ENCODE measurements at places on chromosomes 3 and 15.

DNA sequence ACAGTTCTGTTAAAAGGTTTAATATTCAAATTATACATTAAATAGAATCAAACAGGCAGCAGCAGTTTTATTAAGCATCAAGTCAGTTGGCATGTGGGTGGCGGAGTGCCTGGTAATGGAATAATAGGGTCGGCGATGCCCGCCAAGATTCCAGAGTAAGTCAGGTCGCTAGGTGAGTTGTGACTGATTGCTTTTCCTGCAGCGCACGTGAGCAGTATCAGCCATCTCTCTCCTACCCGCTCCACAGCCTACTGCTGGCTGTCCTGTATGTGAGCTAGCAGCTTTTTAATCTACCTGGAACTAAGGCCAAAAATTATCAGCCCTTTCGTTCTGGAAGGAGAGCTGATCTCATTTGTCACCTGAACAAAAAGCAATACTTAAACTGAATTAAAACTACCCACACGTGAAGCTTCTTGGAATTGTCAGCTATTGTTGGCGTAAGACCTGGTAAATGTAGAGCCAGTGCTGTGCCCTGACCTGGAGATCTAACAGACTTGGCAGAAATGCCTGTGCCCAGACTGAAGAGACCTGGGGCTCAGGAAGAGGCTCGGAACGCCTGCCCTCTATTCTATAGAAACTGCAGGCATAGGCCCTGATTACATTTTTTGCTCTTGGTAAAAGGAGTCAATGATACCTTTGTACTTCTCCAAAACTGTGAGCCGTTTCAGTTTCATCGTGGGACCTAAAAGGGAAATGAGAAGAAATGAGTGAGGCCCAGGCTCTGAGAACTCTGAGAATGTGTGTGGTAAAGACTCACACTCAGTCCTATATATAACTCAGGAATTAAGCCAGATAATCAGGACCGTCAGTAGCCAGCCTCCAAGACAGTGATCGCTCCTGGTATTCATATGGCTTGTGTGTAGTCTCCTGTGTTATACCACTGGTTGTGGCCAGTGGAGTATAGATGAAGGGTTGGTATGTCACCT, 21.9 kb downstream of the IDH3A start:
- no peak for DNase-seq

DNA sequence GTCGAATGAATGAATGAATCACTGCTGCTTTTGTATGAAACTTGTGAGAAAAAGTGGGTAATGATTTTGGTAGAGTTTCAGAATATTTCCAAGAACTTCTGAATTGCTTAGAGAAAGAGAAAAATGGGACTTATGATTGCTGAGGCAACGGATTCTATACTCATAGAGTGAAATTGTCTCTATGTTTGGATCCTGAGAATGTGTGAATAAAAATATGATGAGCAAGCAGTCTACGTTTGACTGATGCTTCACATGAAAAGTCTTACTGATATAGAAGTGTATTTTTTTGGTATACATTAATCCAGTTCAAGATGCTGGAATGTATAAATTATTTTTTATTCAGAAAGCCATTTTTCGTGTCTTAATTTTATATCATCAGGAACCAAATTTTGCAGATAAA, 441.1 kb downstream of the NLGN1 start:
- no peak for DNase-seq

GRCh38 chr3:17946619-17947018, 204.2 kb upstream of the TBC1D5 start:
- DNase-seq: no peak

DNA sequence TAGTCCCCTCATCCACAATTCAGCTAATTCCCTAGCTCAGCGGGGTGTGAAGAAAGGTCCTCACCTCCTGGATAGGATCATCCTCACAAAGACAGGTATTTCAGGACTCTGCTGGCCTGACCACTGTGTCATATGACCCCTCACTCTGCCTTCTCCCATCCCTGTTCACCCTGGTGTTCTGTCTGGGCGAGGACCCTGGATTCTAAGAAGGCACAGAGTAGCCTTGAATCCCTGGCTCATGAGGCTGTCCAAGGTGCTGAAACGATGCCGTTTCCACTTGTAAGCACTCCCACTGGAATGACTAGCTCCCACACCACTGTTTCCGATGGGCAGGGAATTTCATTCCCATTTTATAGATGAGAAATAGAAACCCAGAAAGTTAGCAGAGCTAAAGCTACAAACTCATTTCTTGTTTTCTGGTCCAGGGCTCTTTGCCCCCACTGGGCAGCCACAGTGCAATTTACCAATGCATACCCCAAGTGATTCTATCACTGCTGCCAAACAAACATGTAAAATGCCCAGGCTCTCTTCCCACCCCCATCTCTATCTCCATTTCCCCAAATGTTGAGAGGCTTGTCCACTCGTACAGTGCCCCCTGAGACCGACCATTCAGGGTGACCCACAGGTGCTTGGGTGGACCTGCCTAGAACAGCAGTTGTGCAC, 83.2 kb downstream of the RAB11A start:
- DNase-seq: no peak

DNA sequence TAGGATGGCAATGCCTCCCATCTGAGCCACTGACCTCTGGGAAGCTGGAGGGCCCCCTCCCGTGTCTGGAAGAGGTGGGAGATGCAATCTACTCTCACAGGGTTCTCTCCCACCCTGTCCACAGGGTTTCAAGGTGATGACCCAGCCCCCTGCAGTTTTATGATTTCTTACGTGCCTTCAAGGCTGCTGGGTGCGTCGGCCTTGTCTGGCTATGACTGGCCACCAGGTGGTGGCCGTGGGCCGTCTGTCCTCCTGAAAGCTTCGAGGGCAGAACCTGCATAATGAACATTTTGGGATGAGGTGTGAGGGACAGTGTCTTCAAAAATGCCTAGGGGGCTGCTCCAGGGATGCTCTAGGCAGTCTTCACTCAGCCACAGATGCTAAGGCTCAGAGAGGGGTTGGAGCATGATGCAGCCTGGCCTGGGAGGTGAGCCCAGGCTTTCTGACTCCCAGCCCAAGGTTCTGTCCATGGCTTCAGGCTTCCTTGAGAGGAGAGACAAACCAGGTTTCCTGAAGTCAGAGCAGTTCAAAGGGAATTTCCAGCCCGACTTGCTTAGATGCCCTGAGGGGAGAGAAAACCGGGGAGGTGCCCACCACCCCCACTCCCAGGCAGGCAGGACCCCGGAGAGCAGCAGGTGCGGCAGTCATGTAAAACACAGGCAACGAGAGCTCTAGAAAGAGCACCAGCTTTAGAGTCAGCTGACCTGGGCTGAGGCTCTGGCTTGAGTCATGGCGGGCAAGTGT, 18.7 kb downstream of the ISG20 start:
- DNase-seq: no peak

Measured in CD4-positive, alpha-beta T cell treated with Interleukin-1 beta for 1 hour (primary cell).